ENCODE measurements at places on chromosomes 7 and 10.

- DNase-seq, result no peak
These were observed 121.9 kb upstream of the RET start for GRCh38 chr10:42954766-42955492.

DNA sequence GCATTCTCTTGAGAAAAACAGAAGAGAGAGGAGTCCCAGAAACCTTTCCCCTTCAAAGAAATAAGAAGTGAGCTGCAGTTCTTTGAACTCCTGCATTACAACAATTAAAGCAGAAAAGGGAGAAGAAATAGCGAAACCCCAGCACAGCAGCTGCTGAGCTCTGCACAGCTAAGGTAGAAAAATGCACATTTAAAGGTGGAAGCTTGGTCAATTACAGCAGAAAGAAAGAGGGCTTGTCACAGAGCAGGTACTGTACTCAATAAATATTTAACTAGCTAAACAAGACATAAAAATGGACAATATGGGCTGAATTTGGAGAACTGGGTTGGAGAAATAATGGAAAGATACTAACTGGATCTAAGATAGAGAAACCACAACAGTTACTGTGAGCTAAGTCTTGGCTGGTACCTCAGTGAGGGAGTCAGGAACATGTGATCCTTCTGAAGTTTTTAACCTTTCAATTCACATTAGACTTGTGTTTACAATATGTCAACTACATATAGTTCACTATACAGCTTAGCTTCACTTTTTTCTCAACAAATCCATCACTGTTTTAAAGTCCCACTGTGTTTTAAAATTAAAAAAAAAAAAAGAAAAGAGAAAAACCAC, 332.5 kb downstream of the ELMO1 start:
- DNase-seq, result no peak

DNA sequence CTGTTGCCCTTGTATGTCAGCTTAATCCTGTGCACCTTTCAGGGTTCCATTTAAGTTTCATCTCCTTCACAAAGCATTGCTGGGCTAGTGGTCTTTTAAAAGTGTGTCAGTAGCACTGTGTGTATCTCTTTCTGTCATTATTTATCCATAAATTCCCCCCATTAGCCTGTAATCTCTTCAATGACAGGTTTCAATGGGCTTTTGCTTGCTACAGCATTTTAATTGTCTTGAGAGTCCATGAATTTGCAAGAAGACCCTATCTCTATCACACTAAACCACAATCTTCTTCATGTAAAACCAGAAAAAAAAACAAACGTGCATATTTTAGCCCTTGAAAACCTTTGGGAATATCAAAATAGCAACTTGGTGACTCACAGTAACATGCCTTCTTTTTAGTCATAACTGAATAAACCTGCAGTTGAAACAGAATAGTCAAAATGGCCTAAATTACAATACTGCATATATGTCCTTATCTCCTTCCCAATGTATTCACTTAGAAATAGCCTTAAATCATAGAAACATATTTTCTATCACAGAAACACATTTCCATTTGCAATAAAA, 118.6 kb downstream of the PON1 start:
- DNase-seq, result peak; percentile 4

DNA sequence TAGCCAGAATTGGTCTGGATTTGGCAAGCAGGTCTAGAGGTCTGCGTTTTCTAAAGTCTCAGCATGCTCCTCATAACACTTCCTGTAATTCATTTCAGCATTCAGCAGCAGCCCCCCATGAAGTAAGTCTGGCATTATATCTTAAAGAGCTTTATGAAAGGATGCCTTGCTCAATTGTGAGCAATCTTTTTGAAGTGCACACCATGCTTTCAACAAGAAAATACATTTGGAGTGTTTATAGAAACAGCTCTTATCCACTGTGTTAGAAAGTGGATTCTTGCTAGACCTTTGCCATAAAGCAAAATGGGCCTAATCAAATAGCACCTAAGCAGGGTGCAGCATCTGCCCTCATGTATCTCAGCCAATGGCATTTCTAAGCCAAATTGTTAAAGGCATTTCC, 378.0 kb upstream of the AKR1E2 start:
- DNase-seq, result no peak

DNA sequence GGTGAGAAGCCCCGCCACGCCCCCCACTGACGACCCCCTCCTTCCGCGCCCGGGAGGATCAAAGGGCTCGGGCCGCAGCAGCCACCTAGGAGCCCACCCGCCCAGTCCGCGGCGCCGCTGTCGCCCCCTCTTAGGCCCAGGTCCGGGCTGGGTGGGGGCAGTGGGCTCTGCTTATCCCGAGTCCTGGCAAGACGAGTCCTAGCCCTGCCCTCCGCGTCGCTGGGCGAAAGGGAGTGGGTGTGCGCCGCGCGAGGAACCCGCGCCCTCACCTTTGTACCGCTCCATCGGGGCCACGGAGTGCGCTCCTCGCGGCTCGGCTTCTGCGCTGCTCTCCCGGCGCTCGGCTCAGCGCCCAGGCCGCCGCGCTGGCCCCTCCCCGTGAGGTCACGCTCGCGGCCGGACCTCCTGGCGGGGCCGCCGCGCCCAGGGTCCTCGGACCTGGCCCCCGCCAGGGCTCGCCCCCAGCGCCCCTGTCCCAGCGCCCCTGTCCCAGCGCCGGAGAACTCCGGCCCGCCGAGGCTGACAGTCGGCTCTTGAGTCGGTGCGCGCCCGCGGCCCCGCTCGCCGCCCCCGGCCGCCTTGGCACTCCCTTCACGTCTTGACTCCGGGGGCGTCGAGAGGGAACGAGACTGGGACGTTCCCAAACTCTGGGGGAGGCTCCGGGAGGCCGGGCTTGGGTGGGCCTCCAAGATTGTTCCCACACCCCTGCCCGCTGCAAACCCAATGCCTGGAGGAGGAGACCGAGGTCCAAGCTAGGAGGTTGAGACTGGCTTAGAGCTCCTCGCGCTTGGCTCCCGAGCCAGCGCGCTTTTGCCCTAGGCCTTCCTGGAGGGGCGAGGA, at the start of gene AFAP1L2:
Gene AFAP1L2, minus strand, starts transcription at position 332 of the 840 bp plus-strand sequence. Its CDS starts 47 bp downstream, at position 285.
- DNase-seq, result no peak

DNA sequence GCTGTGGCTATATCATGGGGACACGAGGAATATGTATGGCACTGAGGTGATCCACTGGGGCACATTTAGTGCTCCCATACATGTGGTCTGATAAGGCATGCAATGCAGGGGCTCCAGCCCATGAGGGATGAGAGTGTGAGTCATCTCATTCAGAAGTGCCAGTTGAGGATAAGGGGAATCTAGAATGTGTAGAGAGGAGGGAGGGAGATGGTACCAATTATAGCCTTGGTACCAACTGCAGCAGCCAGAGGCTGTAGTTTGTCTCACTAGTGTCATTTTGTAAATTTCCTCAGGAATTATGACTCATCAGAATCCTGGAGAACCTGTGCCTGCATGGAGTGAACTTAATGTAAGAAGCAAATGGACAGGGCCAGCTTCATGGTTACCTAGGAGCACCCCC, 46.2 kb downstream of the LAMB4 start:
- DNase-seq, result no peak

DNA sequence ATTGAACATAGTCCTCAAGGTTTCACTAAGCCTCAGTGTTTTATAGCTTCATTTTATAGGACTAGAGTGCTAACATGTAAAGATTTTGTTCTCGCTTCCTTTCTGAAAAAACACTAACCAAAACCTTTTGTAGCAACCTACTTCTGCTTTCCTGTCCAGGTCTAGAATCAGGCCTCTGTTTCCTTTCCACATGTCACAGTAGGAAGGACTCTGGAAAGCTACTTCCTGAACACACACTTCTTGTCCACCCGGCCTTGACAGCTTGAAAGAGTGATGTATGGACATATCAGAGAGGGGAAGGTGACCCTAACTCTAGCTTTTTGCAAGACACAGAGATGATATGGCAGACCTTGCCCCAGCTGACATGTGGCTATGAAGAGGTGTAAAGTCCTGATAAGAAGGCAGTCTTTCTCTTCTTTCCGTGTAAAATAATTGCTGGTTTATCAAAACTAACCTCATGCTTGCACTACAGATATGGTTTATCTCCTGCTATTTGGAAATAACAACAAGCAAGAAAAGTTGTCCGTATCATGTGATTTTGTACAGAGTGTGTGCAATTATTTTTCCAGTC, 175.4 kb downstream of the SKAP2 start:
- no peak for DNase-seq

GRCh38 chr10:121592155-121592890, 5.9 kb downstream of the FGFR2 start:
- no peak for DNase-seq
